KBM-7 (cell line): ENCODE measurements at places on chromosomes 3 and 15.
A peak's percentile ranks its signal among the peaks of the same experiment; 100 is the strongest.

DNA sequence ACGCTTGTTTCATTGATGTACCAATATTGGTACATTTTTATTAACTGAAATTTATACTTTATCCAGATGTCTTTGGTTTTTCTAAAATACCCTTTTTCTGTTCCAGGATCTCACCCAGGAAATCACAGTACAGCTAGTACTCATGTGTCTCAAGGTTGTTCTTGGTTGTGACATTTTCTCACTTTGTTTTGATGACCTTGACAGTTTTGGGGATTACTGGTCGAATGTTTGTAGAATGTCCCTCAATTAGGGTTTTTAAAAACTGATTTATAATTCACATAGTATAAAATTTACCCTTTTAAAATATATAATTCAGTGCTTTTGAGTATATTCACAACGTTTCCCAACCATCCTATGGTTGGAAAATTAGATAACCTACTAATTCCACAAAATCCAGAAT lies 6.3 kb upstream of the SNRPN start:
- no peak for DNase-seq

- DNase-seq, result no peak
These were observed 134.6 kb downstream of the ATP8B4 start for GRCh38 chr15:49984436-49984835.

DNA sequence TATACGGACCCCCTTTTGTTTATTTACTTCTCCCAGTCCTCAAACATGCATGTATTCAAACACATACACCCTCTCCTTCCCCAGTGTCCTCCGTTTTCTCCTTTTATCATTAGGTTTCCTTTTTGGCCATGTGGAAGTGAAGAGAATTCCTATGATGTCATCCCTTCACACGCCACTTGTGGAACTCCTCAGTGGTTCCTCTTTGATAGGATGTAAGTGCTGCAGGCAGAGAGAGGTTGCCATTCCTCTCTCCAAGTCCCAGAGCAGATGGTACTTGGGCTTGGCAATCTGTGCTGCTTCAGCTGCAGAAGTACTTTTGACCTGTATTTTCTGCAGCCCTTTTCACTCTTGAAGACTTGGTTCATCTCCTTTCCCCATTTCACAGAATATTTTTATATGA lies 32.9 kb upstream of the CRTC3 start:
- DNase-seq, result peak; percentile 33

DNA sequence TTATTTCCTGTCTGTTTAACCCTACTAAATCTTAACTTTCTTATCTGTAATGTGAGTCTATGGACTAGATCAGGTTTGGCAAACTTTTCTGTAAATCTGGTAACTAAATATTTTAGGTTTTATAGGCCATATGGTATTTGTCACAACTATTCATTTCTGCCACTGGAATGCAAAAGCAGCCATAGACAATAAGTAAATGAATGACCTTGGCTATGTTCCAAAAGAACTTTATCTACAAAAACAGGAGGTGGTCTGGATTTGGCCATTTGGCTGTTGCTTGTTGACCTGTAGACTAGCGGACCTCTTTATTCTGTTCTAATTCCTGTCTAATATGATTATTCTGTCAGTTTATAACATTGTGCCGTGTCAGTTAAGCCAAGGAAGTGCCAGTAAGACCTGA lies 314.2 kb downstream of the LPP start:
- no peak for DNase-seq

- peak; percentile 82 for DNase-seq
These were observed 4.1 kb downstream of the EFCAB12 start for GRCh38 chr3:129424185-129424841.

- DNase-seq, result no peak
These were observed 105.1 kb upstream of the SLCO2A1 start for GRCh38 chr3:134134698-134135415.

DNA sequence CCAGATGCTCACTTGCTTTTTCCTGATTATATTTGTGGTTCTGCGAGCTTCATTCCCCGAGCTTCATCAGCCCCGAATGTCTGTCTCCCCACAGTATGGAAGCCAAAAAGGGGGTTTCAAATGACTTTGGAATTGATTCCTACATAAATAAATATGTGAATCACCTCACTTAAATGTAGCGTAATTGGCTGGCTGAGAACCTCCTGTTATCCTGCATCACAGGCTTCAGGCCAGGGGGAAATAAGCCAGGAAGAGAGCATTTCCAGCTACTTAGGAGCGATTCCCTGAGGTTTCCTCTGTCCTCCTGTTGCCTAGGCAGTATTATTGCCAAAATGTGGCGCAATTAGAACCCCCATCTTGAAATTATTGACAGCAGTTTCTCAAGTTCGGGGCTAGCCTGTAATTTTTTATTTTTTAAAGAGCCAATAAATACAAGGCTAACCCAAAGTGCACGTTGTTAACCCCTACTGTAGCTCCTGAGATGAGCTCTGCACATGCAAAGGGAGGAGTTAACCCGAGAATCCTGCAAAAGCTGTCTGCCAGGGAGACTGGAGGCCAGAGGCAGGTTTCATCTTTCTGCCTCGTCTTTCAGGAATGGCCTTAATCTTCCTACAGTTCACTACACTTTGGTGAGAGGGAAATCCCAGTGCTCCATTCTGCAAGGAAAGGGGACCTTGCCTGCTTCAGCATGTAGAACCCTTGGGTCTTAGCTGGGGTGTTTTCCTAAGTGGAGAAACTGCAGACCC lies 148.2 kb downstream of the ADAMTS9 start:
- no peak for DNase-seq
